ENCODE measurements at places on chromosomes 1 and 21. TPM values are rescaled to one million over a fixed set of nuclear protein-coding genes. Genes with fewer than 3 reads are reported as not detected.

The TNFRSF25 gene
- 1.7 TPM for total RNA-seq

The TSPAN1 gene
- not detected for total RNA-seq

The TEDDM1 gene
- not detected for total RNA-seq

The TMEM53 gene
- total RNA-seq = 8.1 TPM

The TXNIP gene
- 50.3 TPM for total RNA-seq

The FOXO6 gene
- not detected for total RNA-seq

The SYPL2 gene
- not detected for total RNA-seq

The ANKRD65 gene
- total RNA-seq = not detected

The B4GALT3 gene
- 41.7 TPM for total RNA-seq

The PLA2G2F gene
- total RNA-seq = not detected

The MPL gene
- not detected for total RNA-seq

The PLEKHG5 gene
- total RNA-seq = 1.7 TPM

The RWDD3 gene
- total RNA-seq = 20.9 TPM

The CAPN8 gene
- total RNA-seq = not detected

The NHLH1 gene
- total RNA-seq = 0.65 TPM

- no peak for DNase-seq
These were observed 6.8 kb upstream of the CDC42 start for GRCh38 chr1:22045604-22046228.

DNA sequence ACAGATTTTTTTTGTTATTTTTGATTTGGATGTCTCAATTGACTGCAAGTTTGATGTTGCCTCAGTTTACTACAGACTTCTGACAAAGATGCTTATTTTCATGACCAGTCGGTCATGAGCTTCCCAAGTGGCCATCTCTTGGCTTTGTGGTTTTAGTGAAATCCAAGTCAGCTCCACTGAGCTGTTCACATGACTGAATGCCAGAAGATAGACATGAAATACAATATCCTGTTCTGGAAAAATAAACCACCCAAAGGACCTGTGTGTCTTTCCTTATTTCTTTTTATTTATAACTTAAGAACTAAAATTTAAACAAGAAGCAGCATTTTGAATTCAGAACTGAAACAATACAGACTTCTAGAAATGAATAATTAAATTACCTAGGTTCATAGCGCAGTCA is 89.3 kb downstream of the HMCN1 start:
- DNase-seq = no peak

DNA sequence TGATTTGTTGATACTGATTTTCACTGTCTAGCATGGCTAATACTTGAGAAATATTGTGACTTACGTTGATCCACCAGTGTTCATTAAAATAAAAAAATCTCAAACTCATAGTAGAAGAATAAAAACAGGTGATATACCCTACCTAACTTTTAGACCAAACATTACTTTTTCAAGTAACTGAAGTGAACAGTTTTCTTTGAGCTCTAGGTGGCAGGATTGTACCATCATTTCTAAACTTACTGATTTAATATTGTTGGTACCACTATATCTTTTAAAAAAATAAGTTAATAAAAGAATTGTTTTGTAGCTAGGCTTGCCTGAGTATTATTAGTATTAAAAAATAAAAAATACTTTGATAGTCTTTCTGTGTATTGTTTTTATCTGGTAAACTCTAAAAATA is 21.5 kb downstream of the CDC73 start:
- DNase-seq = peak; percentile 24

- DNase-seq = no peak
These were observed 65.4 kb downstream of the PLEKHA6 start for GRCh38 chr1:204294357-204294756.

DNA sequence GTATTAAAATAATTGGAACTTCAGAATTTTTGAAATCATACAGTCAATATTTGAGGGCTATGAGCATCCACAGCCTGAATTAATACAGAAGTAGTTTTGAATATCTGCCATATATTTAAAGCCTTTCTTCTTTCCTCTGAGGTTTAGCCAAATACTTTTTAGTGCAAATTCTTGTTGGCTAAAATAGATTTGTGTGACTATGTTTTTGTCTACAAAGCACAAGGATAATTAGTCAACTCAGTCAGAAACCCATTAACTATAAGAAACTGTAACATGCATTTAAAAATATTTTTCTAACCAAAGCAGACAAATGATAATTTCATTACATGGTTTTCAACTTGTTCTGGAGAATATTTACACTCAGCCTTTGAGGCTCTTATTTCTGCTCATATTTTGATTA is 232.1 kb downstream of the TPR start:
- DNase-seq = no peak

- no peak for DNase-seq
These were observed 24.6 kb downstream of the PKP1 start for GRCh38 chr1:201307760-201308499.

DNA sequence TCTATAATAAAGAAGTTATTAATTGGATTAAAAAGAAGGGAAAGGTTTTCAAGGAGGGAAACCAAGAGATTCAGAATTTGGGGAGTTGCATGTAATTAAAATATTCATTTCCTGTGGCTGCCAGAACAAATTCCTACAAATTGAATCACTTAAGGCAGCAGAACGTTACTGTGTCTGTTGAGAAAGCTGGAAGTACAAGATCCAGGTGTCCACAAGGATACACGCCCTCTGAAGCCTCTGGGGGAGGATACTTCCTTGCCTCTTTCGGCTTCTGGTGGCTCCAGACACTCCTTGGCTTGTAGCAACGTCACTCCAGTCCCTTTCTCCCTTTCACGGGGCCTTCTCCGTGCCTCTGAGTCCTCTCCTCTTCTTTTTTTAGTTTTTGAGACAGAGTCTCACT is 67.9 kb downstream of the KAZN start:
- no peak for DNase-seq

- DNase-seq = no peak
These were observed 69.3 kb downstream of the KCTD3 start for GRCh38 chr1:215636258-215636965.

- peak; percentile 12 for DNase-seq
These were observed 19.6 kb downstream of the FH start for GRCh38 chr1:241499910-241500309.

DNA sequence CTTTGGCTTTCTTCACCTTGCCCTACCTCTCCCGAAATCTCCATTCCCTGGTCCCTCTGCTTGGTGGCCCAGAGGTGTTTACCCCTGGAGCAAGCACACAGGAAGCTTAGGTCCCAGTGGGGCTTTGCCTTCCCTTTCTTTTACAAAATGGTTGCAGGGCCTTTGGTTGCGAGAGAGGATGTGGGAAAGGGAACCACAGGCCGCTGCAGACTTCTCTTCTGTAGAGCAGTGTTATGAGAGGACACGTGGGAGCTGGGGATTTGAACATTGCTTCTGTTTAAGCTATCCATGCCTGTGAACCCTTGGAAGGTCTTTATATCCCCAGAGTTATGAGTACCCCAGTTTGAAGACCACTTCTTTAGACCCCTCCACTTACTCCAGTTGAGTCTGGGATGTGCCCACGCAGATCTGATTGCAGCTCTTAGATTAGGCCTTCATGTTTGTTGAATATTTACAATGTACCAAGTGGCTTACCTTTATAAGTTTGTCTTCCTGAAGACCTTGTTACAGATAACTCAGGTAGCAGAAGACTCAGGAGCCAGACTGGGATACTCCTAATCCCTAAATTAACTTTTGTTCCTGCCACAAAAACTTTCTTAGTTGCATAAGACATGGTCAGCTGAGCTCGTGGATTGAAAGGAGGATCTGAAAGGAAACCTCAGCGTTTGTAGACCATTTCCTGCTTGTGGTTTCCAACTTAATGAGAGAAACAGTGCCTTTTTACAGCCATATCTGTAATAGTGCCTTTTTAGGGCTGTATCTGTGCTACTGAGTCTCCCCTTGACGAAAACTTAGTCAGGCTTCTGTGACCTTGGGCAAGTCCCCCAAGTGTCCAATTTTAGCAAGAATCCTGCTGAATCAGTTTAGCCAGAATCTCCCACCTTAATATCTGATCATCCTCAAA is 21.9 kb upstream of the IVNS1ABP start:
- peak; percentile 67 for DNase-seq

- DNase-seq = no peak
These were observed 70.0 kb downstream of the TRABD2B start for GRCh38 chr1:47927165-47927564.

DNA sequence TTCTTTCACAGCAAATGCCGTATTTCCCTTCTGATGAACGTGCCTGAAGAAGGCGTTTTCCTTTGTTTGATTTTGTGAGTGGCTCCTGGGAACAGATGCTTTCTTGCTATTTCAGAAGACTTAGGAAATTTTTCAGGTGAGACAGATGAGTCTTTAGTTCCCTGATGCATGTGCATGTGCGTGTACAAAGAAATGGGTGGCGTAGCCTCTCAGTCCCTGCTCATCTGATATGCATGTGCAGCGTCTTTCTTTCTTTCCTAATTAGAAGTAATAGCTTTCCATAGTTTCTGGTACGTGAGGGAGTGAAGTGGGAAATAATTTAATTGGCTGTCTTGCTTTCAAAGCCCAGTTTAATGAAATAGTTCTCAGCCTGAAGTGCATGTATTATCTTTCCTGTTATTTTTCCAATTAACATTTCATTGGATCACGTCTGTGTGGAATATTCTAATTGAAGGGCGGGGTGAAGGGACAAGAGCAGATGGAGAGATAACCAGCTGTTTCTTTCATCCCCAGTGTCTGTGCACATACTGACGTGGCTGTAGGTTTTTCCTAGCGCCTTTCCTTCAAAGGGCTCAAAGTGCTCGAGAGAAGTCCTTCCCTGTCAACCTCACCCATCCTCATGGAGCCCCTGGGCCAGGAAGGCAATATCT is 104.3 kb downstream of the FAM78B start:
- no peak for DNase-seq

DNA sequence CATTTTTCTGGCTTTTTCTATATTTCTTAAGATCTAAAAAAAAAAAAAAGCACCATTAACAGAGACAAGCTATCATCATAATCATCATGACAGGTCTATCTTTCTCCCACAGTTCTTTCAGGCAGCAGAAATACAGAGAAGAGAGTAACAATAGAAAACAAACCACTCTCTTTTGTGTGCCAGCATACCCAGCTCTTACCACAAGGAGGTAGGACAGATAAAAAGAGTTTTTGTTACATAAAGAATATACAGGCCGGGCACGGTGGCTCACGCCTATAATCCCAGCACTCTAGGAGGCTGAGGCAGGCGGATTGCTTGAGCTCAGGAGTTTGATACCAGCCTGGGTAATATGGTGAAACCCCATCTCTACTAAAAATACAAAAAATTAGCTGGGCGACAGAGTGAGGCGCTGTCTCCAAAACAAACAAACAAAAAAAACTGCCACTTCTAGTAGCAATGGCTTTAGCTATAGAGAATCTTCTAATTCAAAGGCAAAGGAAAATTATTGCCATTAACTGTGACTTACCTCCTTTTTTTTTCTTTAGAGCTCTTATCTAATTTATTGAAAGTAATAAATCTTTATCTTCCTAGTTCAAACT is 39.7 kb downstream of the ANKRD13C start:
- DNase-seq = no peak

GRCh38 chr1:209869291-209870149 is 41.7 kb downstream of the UTP25 start:
- DNase-seq = no peak

DNA sequence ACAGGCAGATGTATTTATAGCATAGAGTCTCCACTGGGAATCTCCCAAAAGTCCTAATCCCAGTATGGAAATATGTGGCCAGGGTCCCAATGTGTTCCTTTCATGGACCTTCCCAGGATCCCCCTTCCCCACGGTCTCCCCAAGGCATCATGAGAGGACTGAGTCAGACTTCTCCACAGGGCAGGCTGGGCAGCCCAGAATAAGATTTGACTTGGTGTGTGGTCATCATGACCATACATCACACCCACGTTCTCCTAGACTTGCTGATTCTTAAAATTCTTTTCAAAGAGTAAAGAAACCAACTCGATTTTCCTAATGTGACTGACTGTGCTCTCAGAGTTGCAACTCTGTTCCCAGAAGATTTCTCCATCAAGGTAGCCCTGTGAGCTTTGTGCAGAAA is 93.9 kb upstream of the CD34 start:
- DNase-seq = no peak

DNA sequence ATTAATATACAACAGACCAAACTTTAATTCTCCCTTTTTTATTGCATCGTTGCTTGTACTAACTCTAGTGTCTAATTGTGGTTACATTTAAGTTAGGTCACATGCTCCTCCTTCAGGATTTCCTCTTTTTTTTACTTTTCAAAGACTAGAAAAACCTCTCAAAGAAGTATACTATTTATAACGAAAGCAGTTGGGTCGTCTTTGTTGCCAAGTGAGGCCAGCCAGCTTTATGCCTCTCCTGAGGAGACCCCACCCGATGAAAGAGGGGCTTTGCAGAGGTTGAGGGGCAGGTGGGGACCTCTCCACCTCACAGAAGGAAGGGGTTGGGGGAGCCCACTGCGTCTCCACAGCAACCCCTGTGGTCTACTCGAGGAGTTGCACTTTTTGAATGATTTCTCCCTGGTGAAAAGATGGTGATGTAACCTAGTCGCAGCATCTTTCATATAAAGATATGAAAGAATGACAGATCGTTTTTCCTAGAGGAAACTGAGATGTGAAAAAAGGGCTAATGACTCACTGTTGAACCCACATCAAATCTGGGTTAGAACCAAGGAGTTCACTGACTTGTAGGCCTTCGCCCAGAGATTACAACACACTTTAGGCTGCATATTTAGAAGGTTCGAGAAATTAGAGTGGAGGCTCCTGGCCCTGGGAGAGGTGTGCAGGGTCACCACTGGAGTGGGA is 6.4 kb downstream of the TGFB2 start:
- no peak for DNase-seq

DNA sequence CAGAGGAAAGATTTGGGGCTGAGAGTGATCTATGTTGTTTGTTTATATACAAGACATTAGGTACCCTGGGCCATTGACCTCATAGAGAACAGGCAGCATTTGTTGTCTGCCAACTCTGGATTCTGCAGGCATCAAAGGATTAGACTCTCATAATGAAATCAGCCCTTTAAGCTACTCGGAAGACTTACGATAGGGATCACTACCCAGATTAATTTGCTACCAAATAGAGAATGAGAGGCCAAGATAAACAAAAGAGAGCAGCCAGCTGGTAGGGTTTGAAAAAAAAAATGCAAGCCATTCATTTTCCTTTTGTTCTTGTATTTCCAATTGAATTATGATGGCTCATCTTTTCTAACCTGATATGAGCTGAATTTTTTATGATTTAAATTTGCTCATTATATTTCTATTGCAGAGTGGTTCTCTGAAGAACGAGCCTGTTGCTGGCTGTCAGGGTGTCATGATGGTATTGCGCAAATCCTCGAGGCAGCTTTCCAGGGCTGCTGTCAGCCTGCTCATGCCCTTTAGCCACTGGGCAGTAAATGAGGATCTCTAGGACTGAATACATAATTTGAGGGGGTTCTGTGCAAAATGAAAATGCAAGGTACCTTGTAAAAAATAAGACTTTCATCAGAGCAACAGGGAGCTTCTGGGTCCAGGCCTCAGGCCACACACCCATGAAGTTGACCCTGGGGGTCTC is 116.4 kb upstream of the KCNJ15 start:
- no peak for DNase-seq

DNA sequence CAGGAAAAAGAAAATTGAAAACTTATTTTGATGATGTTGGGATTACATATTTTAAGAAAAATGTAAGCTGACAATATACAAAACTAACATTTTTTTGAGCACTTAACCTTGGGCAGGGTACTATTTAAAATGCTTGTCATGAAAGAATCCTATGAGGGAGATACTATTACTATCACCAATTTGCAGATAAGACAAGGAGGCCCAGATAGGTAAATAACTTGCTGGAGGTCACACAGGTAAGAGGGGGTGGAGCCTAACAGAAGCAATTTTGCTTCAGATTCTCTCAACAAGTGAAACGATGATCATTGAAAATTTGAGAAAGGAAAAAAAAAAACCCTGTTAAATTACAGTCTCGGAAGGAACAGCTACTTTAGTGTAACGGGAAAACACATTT is 1.2 kb downstream of the GART start:
- DNase-seq = peak; percentile 7

GRCh38 chr1:56617141-56617540 is 28.0 kb upstream of the PRKAA2 start:
- no peak for DNase-seq
